NB4 (cell line): ENCODE measurements at places on chromosomes 12 and 14.
A peak's percentile ranks its signal among the peaks of the same experiment; 100 is the strongest.

GRCh38 chr12:50099302-50100008 lies 4.4 kb upstream of the GPD1 start:
- DNase-seq = no peak

DNA sequence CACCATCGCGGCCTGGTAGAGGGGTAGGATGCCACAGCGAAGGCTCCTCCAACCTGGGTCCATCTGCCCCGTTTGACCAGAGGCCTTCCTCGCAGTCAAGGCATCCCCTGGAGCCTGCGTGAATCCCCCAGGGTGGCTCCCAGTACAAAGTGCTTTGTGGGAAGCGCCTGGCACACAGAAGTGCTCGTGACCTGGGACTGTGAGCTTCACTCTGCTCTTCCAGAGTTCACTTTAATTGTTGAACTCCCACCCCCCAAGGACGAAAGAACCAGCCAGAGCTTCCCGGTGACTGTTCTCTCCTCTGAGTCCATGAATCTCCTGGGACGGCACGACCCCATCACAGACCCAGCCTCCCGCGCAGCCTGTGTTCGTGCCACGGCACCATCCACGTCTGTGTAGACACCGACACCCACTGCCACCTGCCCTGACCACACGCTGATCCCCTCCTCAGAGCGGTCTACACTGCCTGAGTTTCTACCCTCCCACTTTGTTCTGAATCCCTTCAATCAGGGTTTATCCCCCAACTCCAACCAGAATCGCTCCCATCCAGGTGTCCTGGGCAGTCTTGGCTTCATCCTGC lies 15.9 kb downstream of the P2RX2 start:
- DNase-seq = no peak

GRCh38 chr12:1911598-1912575 lies 6.6 kb downstream of the CACNA2D4 start:
- DNase-seq = peak; percentile 2

- no peak for DNase-seq
These were observed 25.4 kb downstream of the CGRRF1 start for GRCh38 chr14:54535126-54535525.

- DNase-seq = no peak
These were observed 8.5 kb downstream of the SLC38A1 start for GRCh38 chr12:46260124-46260912.
